ENCODE measurements at places on chromosomes 7 and 10.

DNA sequence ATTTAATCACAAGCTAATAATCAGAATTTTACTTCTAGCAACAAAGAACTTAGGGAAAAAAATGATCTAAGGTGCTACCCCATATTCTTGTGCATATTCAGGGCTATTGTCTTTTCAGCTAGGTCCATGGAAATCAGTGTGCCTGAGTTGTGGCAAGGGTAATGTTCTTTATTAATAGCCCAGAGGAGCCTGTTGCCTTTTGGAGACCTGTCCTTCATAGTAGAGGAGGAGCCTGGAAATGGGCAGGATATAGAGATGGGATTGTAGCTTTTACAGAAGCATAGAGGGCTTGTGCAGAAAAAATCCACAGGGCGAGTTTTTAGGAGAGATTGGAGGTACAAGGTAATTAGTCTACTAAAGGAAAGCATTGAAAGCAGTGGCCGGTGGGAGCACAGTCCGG lies 38.9 kb downstream of the AGK start:
- DNase-seq: no peak

- DNase-seq: no peak
Measured at GRCh38 chr7:101235522-101235921, 2.1 kb downstream of the CLDN15 start.

DNA sequence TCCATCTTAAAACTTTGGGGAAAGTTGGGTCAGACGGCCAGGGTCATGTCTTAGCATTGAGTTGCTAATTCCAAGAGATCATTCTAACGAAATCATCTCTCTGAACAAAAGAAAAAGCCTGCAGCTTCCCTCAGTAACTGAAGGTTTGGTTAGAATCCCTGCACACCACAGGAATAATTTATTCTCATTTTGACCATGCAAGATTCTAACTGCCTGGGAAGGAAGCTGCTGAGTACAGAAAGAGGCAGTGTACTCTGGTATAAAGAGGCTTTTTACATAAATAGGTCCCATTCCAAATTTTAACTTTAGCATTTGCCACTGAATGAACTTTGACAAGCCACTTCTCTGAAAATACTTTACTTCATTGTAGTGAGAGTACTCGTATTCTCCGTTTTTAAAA lies 76.9 kb upstream of the RSBN1L start:
- DNase-seq: no peak

- no peak for DNase-seq
Measured at GRCh38 chr7:118877187-118877586, 652.7 kb downstream of the ANKRD7 start.

Data from NCI-H1105 (cell line).